ENCODE measurements at places on chromosomes 7 and 10.

DNA sequence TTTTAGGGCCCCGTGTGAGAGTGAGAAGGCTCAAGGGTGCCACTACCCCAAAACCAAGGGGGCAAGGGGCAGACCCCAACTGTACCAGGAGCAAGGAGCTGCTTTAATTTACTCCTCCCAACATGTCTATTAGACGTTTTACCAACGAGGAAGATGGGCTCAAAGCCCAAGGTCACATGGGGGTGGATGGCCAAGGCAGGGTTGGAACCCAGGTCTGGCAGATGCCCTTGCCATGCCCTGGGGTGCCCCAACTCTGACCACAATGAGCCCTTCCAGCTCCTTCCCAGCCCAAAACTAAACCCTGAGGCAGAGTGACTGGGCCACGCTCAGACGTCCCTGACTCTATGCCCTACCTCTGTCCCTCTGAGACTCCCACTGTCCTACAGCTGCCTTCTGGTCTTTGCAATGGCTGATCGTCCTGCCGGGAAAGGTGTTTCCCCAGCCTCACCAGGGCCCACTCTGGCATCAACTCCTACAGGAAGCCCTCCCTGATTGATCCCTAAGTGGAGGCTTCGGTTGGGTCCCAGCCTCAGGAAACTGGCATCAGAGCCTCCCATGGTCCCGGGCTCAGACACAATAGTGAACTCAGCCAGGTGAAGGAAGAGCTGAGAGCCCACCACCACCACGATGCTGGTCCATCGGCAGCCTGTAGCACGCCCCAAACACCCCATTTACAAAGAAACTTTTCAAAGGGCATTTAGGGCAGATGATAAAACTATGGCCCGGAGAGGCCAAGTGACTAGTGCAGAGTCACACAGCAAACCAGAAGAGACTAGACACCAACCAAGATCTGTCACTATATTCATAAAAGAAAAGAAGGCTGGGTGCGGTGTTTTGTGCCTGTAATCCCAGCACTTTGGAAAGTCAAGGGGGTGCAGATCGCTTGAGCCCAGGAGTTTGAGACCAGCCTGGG lies 60.2 kb upstream of the MYL10 start:
- no peak for DNase-seq

GRCh38 chr7:29424295-29424983 lies 139.2 kb upstream of the PRR15 start:
- no peak for DNase-seq

GRCh38 chr7:14303536-14303935 lies 314.1 kb upstream of the ETV1 start:
- DNase-seq, result no peak

DNA sequence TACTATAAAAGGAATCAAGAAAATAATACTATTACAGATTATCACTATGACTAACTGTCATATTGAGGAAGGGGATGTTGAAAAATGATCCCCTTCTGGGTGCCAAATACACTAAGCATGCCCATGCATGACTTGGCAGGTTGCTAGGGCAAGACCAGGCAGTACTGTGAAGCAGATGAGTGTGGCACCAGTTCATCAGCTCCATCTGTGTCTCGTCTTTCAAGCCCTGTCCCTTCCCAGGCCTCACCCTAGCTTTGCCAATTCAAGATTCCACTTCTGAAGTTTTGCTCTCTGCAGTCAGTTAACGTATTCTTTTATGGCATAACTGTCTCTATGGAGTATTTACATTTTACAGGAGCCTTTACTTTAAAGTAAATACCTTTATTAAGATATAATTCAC lies 135.6 kb upstream of the HPS1 start:
- no peak for DNase-seq

DNA sequence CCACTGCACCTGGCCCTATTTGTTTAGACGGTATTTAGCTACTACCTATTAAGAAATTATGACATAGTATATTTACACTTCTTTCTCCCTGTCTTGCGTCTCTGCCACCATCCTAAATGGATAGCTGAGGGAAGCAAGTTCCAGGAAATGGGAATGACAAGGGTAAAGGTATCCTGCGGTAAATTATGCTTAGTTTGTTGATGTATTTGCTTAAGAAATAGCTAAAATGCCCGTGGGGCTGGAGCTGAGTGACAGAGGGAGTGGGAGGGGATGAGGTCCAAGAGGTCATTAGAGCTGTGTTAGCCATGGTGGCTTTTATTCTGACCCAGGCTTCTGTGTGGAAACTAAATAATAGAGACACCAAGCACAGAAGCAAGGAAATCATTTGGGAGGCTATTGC lies 29.0 kb upstream of the UBE2D1 start:
- DNase-seq, result no peak

DNA sequence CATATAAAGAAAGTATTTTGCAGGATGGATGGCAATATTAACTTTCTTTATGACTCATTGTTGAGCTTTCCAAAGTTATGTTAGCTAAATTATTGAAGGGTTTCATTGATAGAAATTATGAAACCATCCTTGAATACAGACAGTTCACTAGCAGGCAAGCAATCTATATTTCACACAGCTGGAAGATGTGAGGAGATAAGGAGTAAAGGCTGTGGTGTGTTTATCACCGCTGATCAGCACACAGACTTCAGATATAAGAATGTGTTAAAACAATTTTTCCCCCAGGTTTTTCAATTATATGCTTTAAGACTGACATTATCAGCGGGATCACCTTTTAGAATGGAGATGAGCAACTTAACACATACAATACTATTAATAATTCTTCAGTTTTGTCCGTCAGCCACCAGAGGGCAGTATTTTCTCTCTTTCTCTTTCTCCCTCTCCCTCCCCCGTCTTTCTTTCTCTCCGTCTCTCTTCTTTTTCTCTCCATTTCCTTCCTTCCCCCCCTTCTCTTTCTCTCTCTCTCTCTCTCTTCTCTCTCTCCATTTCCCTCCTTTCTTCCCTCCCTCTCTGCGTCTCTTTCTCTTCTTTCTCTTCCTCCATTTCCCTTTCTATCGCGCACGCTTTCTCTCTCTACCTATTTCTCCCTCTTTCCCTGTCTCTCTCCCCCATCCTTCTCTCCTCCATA lies 62.9 kb upstream of the FAM171A1 start:
- DNase-seq, result peak; percentile 35

GRCh38 chr10:21355591-21356011 lies 169.9 kb downstream of the SKIDA1 start:
- DNase-seq, result no peak

GRCh38 chr7:148753224-148753623 lies 54.5 kb downstream of the CUL1 start:
- no peak for DNase-seq

GRCh38 chr7:121587435-121587834 lies 191.3 kb upstream of the FAM3C start:
- DNase-seq, result no peak

DNA sequence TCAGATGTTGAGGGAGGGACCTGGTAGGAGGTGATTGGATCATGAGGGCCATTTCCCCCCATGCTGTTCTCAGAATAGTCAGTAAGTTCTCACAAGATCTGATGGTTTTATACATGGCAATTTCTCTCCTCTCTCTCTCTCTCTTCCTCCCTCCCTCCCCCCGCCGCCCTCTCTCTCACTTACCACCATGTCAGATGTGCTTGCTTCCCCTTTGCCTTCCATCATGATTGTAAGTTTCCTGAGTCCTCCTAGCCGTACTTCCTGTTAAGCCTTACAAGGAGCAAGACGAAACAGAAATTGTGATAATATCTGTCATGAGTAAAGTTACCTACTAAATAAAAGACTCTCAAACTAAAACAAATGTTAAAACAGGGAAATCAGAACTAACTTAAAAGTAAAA lies 19.9 kb upstream of the GPR141 start:
- no peak for DNase-seq

DNA sequence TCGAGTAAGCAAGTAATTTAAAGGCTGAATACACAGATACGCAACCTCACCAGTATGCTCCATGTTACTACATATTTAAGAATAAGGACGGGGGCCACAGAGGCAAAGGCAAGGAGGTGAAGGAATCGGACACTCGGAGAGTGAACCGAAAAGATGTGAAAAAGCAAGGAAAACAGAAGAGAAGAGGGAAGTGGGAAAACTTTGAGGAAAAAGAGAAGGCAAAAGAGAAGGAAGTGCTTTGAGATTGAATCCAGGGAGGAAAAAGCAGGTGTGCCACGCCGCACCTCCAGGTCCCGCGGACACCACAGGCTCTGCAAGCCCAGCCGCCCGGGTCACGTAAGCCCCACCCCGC lies 367 bp upstream of the AVL9 start:
- DNase-seq, result no peak

DNA sequence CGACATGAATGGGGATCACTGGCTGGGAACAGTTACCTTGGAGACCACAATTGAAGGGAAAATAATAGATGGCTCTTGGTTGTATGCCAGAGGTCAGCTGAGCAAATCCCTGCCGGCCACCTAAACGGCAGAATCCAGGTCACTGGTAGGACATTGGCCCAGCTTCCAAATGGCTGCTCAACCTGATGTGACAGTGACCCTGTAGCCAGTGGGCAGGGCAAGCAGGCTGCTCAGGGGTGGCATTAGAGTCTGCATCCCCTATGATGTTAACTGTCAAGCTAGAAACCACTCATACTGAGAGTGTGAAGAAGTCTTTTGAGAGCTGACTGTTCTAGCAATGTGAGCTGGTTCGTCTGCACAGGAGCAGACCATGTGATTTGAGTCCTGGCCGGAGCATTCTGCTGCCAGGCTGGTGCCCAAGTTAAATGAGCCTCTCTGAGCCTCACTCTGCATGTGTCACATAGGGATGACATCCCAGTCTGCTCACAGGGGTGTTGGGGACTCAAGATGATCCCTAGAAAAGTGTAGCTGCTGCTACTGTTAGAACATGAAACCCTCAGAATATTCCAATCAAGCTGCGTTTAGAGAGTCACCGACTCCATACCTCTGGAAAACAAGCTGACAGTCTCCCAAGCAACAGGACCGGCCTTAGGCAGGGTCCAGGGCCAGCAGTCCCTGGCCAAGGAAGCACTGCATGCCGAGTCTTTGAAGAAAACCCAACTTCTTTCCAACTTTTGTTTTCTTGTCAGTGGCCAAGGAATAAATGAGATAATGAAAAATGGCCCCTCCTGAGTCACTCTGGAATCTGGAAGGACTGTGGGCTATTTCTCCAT lies 69.7 kb downstream of the VWA2 start:
- no peak for DNase-seq

- no peak for DNase-seq
Observed at GRCh38 chr10:123045961-123046731, 37.3 kb downstream of the ACADSB start.

- no peak for DNase-seq
Observed at GRCh38 chr7:108424013-108424412, 32.2 kb downstream of the NRCAM start.

DNA sequence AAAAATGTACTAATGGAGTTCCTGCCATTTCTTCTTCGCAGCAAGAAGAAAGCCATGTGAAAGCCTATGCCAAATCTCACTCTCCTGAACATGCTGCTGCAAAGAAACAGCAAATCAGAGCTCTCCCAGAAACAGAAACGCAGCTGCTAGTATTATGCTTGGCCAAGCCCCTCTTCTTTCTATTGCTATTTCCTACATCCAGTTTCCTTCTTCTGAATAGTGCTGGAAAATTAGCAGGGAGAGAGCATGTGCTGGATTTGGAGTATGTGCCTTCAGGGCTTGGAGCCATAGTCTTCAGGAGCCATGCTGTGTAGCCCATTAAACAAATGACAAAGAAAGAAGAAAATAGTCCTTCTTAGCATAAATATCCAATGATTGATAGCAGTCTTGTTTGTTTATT lies 852.0 kb upstream of the PHF14 start:
- no peak for DNase-seq

DNA sequence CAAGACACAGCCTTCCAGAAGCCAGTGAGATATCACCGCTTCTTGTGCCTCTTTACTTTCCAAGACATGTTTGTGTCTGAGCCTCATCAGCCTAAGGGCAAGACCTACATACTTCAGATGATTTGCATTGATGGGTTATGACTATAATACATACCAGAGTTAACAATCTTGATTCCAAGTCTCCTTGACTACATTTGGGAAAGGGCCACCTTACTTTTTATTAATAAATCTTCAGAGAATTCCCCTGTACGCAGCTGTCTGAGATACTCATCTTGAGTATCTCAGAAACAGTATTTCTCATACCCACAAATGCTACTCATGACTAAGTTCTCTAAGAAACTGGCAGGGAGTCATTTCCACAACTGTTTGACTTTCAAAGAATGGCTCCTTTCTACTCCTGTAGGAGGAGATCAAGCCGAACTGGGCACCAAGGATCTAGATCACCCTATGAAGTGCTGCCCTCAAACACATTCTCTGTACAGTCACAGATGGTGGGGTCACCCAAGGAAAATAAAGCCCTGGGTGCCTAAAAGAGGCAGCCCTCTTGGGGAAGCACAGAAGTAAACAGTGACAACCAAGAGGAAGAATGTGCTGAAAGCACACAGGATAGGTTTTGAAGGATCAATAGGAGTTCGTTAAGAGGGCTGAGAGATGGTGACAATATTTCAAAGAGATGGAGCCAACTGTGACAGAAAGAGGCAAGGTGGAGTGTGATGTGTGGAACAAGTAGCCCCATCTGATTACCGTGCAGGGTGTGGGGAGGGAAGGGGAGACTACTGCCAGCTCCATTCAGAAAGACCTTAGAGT lies 138.9 kb downstream of the JAZF1 start:
- DNase-seq, result peak; percentile 24

DNA sequence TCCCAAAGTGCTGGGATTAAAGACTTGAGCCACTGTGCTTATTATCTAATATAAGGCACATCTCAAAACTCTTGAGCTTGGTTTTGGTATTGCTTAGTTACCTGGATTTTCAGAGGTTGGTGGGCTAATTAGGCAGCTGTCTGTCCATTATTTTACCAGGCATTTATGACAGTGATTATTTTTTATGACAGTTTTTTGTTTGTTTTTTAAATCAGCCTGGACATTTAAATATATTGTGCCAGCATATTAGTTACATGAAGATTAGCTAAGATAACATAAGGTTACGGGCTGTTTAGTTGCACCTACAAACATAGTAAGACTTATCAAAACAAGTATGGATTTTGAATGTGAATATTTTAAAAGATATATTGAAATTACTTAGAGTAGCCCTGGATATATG lies 2.6 kb upstream of the ZRANB1 start:
- no peak for DNase-seq

GRCh38 chr10:13115832-13116803 lies 16.2 kb downstream of the OPTN start:
- no peak for DNase-seq

GRCh38 chr10:89478085-89478738 lies 57.2 kb downstream of the SLC16A12 start:
- no peak for DNase-seq

DNA sequence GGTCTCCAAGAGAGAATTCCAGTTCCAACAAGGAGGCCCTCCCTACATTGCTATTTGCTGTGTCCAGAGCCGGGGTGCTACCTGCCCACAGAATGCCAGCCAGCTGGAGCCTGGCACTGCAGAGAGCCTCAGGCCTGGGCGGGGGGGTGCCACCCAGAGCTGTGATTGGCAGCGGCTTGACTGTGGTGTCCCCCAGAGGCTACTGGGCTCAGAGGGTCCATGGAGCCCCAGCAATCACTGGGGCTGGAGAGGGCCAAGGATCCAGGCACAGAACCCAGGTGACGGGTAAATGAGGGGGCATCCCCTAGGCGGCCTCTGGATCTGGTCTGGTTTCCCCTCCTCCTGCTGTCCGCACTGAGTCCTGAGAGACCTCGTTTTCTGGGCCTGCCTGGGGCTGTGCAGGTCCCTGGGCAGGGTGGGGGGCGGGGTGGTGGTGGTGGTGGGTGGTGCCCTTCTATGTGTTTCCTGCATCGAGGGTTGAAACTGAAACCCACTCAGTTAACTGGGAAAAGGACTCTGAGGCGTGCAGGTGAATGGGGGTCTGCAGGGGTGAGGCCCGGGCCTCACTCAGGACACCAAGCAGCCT lies 12.6 kb downstream of the DPYSL4 start:
- no peak for DNase-seq

Measured in activated CD4-positive, alpha-beta T cell treated with anti-CD3 and anti-CD28 coated beads for 48 hours (primary cell).